Activated naive CD8-positive, alpha-beta T cell treated with anti-CD3 and anti-CD28 coated beads, Interleukin-2, amount 50 U/mL, for 24 hours (primary cell): ENCODE measurements at places on chromosomes 1 and 21.

DNA sequence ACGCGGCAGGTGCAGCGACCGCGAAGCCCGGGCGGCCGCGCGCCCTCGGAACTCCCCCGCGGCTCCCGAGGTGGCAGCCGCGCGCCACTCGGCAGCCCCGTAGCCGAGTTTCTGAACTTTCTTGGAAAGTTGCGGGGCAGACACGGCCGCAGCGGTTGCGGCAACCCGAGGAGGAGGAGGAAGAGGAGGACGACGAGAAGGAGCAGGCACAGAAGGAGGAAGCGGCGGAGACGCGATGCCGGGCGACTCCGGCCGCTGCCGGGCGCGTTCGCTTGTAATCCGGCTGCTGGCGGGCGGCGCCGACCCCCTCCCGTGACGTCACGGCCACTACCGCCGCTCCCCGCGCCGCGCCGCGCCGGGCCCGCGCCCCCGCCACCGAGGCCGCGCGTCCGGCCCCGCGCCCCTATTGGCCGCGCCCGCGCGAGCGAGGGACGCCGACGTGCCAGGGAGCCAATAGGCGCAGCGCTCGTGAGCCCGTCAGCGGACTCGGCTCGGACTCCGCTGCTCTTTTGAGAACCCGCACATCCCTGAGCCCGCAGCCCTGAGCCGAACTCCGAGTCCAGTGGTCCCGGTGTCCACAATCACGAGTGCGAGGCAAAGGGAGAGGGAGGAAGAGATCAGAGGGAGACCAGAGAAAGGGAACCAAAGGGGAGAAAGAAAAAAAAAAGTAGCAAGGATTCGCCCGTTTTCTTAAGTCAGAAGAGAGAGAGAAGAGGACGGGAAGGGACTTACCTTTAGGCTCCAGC lies 736 bp upstream of the BARHL2 start:
- peak overlapping the region; percentile 67 for H3K4me3 ChIP-seq
- peak overlapping the region; percentile 65 for H3K27ac ChIP-seq
- no peak for DNase-seq
- H3K27me3 ChIP-seq: peaks cover 85% of the 10 kb centered on the region
- H3K36me3 ChIP-seq: peaks cover 25% of the 10 kb centered on the region

DNA sequence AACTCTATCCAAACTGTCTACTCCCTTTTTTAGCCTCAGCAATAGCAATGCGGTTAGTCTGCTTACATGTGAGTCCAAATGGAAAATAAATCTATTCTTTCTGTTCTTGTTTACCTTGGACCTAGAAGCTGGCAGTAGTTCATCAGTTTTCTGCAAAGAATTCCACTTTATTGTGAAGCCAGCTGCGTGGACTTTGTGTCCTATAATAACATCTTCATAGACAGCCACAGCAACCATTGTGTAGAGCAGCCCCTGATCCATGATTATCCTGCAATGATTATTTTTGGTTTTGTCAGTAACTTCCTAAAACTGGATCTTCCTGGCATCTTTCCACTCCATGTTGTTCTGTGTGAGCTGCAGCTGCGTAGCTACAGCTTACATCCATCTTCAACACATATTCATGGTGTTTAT lies 408.7 kb downstream of the NUF2 start:
- H3K36me3 ChIP-seq: no peaks in the 10 kb centered on the region
- no peak overlapping the region for H3K4me3 ChIP-seq
- no peak overlapping the region for H3K27ac ChIP-seq
- DNase-seq: no peak
- H3K4me1 ChIP-seq: no peaks in the 10 kb centered on the region
- no peaks in the 10 kb centered on the region for H3K27me3 ChIP-seq

DNA sequence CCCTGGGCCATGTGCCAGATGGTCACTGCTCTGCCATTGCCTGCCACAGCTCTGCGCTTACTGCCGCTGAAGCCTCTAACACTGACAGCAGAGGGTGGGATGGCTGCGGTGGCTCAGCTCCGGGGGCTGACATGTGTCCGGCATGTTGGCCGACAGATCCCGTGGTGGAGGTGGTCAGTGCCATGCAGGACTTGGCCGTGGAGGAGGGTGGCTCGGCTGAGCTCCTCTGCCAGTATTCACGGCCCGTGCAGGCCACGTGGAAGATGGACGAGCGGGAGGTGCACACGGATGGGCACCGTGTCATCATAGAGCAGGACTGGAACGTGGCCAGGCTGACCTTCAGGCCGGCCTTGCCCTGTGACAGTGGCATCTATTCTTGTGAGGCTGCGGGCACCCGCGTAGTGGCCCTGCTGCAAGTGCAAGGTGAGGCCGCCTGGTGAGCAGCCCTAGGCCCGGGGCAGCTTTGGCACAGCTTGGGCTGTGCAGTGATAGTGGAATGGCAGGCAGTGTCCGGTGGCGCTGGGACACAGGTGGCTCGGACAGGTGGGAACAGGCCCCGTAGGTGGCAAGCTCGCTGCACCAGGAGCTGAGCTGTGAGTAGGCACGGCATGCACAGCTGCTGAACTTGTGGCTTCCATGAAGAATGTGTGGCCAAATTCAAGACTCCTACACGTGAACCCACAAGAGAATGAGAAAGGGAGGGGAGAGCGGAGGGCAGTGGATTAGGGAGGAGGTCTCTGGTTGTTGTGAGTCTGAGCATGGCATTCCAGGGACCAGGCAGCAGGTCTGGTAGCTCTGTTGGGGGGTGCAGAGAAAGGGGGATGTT lies 91.8 kb downstream of the TRIM11 start:
- no peak overlapping the region for H3K4me3 ChIP-seq
- peaks cover 4% of the 10 kb centered on the region for H3K36me3 ChIP-seq
- DNase-seq: no peak
- H3K27me3 ChIP-seq: no peaks in the 10 kb centered on the region
- H3K4me1 ChIP-seq: no peaks in the 10 kb centered on the region

GRCh38 chr1:202701200-202701599 lies 9.1 kb downstream of the SYT2 start:
- no peak overlapping the region for H3K27ac ChIP-seq
- no peaks in the 10 kb centered on the region for H3K4me1 ChIP-seq
- no peaks in the 10 kb centered on the region for H3K36me3 ChIP-seq
- DNase-seq: no peak
- no peak overlapping the region for H3K4me3 ChIP-seq

GRCh38 chr1:85587841-85588240 lies 7.3 kb downstream of the CCN1 start:
- DNase-seq: no peak
- H3K27me3 ChIP-seq: peaks cover 16% of the 10 kb centered on the region
- no peak overlapping the region for H3K4me3 ChIP-seq
- no peak overlapping the region for H3K27ac ChIP-seq

GRCh38 chr1:192633533-192634253 lies 2.3 kb upstream of the RGS13 start:
- peaks cover 4% of the 10 kb centered on the region for H3K4me1 ChIP-seq
- no peaks in the 10 kb centered on the region for H3K36me3 ChIP-seq
- H3K27me3 ChIP-seq: peaks cover 40% of the 10 kb centered on the region
- H3K27ac ChIP-seq: no peak overlapping the region
- no peak overlapping the region for H3K4me3 ChIP-seq

DNA sequence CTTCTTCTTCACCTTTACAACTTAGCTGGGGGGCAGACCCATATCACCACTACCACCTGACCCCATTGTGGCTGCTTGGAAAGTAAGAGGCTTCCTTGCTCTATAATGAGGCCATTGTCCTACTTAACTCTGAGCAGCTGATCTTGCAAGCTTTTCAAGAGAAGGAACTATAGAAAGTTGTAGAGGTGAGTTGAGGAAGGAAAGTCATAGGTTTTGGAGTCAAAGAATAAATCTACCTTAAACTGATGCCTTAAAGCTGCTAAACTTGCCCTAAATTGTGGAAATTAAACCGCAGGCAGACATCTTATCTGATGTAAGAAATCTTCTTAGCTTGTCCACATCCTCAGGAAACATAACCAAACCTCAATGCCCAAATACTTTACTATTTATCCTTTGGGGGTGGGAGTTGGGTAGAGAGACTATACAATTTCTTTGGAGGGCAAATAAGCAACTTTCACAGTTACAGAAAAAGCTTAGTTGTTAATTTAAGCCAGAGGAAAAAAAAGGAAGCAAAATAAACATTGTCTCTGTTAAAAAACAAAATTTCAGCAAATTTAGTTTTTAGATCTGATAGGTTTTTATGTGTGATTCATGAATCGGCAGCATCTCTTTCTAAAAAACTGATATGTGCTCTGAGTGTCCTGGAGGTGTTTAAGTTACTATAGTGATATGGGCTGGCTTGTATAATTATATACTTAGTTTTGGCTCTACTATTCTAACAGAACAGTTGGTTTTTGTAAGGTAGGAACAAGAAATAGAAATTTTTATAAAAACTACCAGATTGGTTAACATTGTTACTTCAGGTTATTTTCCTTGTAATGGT lies 4.7 kb downstream of the IL23R start:
- peaks cover 9% of the 10 kb centered on the region for H3K36me3 ChIP-seq
- H3K4me3 ChIP-seq: peak overlapping the region; percentile 52
- H3K27me3 ChIP-seq: no peaks in the 10 kb centered on the region

DNA sequence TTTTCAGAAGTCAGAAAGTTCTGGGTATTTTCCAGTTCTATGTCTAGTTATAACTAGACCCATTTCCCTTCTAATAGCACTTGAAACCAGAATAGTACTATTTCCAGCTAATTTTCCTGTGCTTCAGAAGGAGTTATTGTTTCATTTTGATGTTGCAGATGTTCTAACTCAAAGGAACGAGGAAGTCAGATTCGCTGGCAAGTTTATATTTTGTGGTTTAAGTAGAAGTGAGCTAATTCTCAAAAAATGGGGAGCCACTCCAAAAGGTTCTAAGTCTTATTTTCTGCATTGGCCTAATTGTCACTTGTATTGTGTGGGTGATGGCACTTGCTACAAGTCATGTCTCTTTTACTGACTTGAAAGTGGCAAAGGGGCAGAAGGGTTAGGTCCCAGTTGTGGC lies 18.1 kb downstream of the CCDC185 start:
- no peaks in the 10 kb centered on the region for H3K27me3 ChIP-seq

DNA sequence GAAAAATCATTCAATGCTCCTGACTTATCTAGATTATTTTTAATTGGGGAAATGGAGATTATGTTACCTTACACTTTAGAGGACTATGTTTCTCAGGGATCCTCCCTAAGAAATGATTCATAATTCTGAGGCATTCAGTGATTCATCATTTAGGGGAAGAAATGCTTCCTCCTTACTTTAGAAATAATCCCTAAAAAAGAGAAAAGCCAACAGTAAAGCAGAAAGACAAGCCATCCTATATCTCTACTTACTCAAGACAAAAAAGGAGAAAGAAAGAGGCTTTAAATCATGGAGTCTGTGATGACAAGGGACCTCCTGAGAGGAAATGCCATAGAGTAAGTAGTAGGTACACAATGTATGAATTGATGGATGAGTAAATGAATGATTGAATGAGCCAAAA lies 137.0 kb downstream of the BRINP2 start:
- H3K4me3 ChIP-seq: no peak overlapping the region
- H3K4me1 ChIP-seq: no peaks in the 10 kb centered on the region
- no peak for DNase-seq
- no peaks in the 10 kb centered on the region for H3K27me3 ChIP-seq
- H3K27ac ChIP-seq: no peak overlapping the region

- DNase-seq: no peak
- no peak overlapping the region for H3K27ac ChIP-seq
- H3K36me3 ChIP-seq: no peaks in the 10 kb centered on the region
- H3K27me3 ChIP-seq: no peaks in the 10 kb centered on the region
- H3K4me3 ChIP-seq: no peak overlapping the region
Measured at GRCh38 chr21:9759972-9760371, 761.4 kb upstream of the TPTE start.

DNA sequence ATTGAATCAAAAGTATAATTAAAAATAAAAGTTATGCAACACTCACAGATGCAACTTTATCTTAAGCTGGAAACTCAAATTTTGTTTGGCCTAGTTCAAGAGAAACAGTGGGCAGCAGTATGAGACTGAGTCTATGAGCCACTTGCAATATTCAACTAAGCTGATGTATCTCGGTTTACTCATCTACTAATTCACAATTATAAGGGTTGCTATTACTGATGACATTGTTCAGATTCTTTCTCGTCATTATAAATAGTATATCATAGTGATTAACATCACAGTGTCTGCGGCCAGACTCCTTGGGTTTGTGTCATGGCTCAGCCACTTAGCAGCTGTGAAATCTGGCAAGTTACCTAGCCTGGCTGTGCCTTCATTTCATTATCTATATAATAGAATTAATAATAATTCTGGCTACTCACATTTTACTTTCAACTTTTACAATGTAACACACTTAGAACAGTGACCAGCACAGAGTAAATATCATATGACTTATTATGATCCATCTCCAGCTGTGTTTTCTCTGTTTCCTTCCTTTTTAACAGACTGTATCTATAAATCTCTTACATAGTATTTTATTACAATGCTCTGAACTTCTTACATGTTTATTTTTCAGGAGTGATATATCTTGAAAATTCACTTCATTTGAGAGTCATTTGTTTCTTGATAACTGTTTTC lies 194.3 kb upstream of the RGS18 start:
- no peaks in the 10 kb centered on the region for H3K27me3 ChIP-seq
- H3K4me3 ChIP-seq: no peak overlapping the region
- DNase-seq: no peak

GRCh38 chr1:154199563-154199879 lies 6.6 kb downstream of the CFAP141 start:
- no peaks in the 10 kb centered on the region for H3K27me3 ChIP-seq
- H3K27ac ChIP-seq: no peak overlapping the region
- peaks cover 2% of the 10 kb centered on the region for H3K4me1 ChIP-seq
- no peak for DNase-seq
- no peak overlapping the region for H3K4me3 ChIP-seq

DNA sequence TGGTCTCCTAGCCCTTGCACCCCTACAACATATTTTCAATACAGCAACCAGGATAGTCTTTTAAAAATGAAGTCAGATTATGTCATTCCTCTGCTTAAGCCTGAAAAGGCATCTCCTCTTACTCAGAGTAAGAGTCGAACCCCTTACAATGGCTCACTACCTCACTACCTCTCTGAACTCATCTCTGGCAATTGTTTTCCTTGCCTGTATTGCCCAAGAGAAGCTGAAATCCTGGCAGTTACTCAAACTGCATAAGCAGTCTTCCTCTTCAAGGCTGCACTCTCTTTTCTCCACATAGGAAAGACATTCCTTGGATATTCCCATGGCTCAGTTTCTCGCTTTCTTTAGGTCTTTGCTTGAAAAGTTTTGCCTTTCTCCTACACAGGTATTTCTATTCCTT lies 22.7 kb downstream of the CLDN8 start:
- H3K36me3 ChIP-seq: no peaks in the 10 kb centered on the region
- no peaks in the 10 kb centered on the region for H3K27me3 ChIP-seq
- H3K4me1 ChIP-seq: no peaks in the 10 kb centered on the region

GRCh38 chr1:145824499-145824842 lies 471 bp downstream of the POLR3C start:
- peaks cover 44% of the 10 kb centered on the region for H3K36me3 ChIP-seq
- no peaks in the 10 kb centered on the region for H3K27me3 ChIP-seq
- DNase-seq: no peak
- H3K4me1 ChIP-seq: peaks cover 55% of the 10 kb centered on the region
- peak overlapping the region; percentile 99 for H3K4me3 ChIP-seq

DNA sequence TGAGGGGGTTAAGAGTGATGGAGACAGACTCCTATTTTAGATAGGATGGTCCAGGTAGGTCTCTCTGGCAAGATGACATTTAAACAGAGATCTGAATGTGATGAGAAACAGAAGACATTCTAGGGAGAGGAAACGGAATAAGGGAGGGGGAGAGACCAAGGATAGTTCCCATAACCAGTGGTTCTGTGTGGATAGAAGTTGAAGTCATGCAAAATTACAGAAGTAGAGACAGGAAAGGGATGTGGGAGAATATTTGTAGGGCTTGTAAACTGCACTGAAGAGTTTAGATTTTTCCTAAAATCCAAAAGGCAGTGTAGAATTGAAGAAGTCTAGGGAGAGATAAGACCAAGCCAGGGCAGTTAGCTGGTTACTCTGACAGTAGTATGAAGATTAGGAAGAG lies 200.6 kb downstream of the GRIK1 start:
- no peaks in the 10 kb centered on the region for H3K36me3 ChIP-seq
- H3K4me1 ChIP-seq: no peaks in the 10 kb centered on the region
- H3K4me3 ChIP-seq: no peak overlapping the region
- DNase-seq: no peak
